Glutamatergic neuron (in vitro differentiated cells): ENCODE measurements at places on chromosomes 7 and 10. TPM values are rescaled to one million over a fixed set of nuclear protein-coding genes. Genes with fewer than 3 reads are reported as not detected.

- no peak for DNase-seq
Observed at GRCh38 chr10:6719561-6719960, 139.5 kb upstream of the PRKCQ start.

- no peak for DNase-seq
Observed at GRCh38 chr7:72704894-72705293, 123.1 kb downstream of the TYW1B start.

GRCh38 chr7:91503934-91504555 lies 239.8 kb downstream of the FZD1 start:
- no peak for DNase-seq

- no peak for DNase-seq
Observed at GRCh38 chr10:3000048-3000447, 67.3 kb upstream of the PFKP start.

GRCh38 chr10:127044186-127044585 lies 139.0 kb downstream of the DOCK1 start:
- DNase-seq: no peak

GRCh38 chr7:52727632-52728031 lies 307.8 kb upstream of the POM121L12 start:
- DNase-seq: no peak

GRCh38 chr10:71649631-71650030 lies 69.9 kb downstream of the C10orf105 start:
- no peak for DNase-seq

DNA sequence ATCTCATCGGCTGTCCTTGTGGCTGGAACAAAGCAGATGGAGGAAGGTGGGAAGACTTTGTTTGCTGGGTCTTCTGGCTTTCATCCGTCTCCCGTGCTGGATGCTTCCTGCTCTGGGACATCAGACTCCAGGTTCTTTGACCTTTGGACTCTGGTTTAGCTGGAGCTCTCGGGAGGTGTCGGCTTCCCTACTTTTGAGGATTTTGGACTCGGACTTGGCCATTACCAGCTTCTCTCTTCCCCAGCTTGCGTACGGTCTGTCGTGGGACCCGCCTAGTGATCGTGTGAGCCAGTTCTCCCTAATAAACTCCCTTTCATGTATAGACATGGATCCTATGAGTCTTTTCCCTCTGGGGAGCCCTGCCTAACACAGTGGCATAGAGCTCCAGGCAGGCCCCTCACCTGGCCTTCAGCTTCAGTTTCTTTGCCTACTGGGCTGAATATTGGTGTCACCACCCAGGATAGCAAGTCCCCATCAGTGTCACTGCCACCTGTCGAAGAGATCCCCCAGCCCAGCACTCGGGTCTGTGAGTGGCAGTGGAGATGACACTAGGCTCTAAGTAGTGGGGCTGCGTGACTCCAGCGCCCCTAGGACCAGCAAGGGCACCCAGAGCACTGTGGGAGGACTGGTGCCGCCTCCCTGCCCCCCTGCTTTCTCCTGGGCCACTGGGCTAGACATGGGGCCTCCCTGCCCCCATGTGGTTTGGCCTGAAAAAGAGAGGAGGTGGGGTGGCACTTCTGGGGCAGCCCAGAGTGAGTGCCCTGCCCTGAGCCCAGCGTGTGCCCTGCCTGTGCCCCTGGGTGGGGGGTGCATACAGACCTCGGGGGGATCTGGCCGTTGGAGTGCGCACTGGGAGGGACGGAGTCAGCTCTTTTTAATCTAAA lies 135.6 kb downstream of the LHPP start:
- peak; percentile 4 for DNase-seq

DNA sequence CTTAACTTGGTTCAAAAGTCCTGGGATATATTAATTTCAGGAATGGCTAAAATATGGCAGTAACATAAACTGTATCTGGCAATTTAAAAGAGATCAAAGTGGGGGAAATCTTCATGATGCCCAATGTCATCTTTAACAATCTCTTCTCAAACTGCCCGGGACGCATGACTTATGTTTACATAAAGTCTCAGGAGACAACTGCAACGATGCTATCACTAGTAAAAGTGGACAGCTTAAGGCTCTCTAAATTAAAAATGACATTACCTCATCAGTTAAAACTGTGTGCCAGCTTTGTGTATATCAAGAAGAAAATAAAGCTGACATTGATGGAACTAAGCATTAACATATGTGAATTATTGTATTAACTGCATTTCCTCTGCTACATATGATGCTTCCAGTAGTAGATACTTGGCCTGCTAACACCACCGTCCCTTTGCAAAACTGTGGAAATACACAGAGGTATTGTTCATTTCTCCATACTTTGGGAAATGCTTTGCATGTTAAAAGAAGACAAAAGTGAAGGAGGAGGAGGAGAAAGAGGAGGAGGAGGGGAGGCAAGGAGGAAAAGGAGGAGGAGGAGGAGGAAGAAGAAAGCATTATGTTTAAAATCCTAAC lies 62.4 kb downstream of the NRP1 start:
- DNase-seq: no peak

Gene HOXA11
- total RNA-seq: not detected

Gene LSM8
- 36.5 TPM for total RNA-seq

Gene AGR2
- total RNA-seq: not detected

Gene NPFFR1
- total RNA-seq: not detected

Gene LDB3
- 92.0 TPM for total RNA-seq

Gene CTBP2
- total RNA-seq: 174 TPM
